ENCODE measurements at places on chromosomes 6 and 20.

- no peak for DNase-seq
Measured at GRCh38 chr20:20405623-20406022, 37.7 kb downstream of the INSM1 start.

GRCh38 chr6:138726066-138726756 is 47.4 kb upstream of the CCDC28A start:
- DNase-seq = no peak

- DNase-seq = no peak
Measured at GRCh38 chr6:25793970-25794369, 37.9 kb downstream of the SLC17A1 start.

- DNase-seq = no peak
Measured at GRCh38 chr20:4633780-4634179, 87.9 kb upstream of the PRND start.

DNA sequence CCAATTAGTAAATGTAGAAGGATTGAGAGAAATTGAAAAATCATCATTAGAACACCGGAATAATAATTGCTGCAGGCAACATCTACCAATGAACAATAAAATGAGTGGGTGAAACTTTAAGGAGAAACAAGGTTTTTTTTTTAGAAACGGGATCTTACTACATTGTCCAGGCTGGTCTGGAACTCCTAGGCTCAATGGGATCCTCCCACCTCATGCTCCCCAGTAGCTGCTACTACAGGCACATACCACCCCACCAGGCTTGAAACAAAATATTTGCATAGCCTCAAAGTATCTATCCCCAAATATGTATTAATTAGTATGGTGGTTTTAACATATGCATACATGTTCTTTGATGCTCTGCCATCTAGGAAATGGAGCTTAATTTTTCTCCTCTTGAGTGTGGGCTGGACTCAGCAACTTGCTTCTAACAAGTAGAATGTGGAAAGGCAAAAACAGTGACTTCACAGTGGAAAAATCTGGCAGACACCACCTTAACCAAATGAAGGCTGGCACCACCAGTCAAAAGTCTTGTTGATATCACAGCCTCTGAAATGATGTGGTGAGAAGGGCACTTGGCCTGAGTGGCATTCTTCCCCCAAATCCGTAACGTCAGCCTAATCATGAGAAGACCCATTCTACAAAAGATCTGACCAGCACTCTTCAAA is 12.1 kb downstream of the NRSN2 start:
- no peak for DNase-seq

DNA sequence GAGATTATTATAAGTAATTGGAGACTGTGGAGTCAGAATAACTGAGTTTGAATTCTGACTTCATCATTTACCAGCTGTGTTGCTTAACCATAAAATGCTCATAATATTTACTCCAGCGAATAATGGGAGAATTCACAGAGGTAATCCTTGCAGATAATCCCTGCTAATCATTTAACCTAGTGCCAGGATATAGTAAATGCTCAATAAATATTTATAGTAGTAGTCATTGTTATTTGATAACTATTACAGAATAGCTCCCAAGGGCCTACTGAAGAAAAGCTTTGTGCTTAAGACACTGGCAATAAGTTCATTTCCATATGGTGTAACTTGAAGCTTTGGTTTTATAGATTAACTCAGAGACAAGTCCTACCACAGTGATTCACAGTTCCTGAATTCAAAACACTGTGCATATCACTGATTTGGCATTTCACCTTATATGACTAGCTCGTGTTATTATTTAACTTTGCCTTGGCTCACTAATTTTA is 208.8 kb upstream of the PLCB4 start:
- DNase-seq = no peak

Data from stimulated activated naive CD8-positive, alpha-beta T cell treated with anti-CD3 and anti-CD28 coated beads, Interleukin-15, Interleukin-2, amounts not matched to agents 100 U/mL and 50 U/mL, for 24 hours (primary cell).